Neuronal stem cell (in vitro differentiated cells): ENCODE measurements at places on chromosomes 3 and 15.

- no peak for DNase-seq
Observed at GRCh38 chr3:197317250-197317963, 19.0 kb upstream of the DLG1 start.

GRCh38 chr3:58898513-58898912 lies 151.3 kb downstream of the CFAP20DC start:
- DNase-seq, result no peak

- no peak for DNase-seq
Observed at GRCh38 chr15:74504418-74504817, 36.6 kb upstream of the ARID3B start.

GRCh38 chr15:92636908-92637481 lies 18.6 kb downstream of the FAM174B start:
- no peak for DNase-seq

- DNase-seq, result no peak
Observed at GRCh38 chr15:90153658-90154057, 47.5 kb upstream of the SEMA4B start.

DNA sequence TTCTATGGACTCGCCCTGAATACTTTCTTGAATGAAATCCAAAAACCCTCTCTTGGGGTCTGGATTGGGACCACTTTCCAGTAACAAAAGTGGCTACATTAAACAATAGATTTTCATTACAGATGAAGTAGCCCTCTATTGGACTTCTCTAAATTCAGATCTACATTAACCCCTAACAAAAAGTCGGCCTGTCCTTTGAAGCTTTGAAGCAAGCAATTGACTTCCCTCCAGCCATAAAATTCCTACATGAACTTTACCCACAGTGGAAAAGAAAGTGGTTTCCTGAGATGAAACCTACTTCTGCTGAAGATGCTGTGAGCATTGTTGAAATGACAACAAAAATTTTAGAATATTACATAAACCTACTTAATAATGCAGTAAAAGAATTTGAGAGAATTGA lies 967.1 kb upstream of the ROBO1 start:
- no peak for DNase-seq

GRCh38 chr15:39242345-39242744 lies 338.5 kb upstream of the THBS1 start:
- DNase-seq, result no peak

GRCh38 chr3:187673012-187673411 lies 2.8 kb upstream of the SST start:
- no peak for DNase-seq

DNA sequence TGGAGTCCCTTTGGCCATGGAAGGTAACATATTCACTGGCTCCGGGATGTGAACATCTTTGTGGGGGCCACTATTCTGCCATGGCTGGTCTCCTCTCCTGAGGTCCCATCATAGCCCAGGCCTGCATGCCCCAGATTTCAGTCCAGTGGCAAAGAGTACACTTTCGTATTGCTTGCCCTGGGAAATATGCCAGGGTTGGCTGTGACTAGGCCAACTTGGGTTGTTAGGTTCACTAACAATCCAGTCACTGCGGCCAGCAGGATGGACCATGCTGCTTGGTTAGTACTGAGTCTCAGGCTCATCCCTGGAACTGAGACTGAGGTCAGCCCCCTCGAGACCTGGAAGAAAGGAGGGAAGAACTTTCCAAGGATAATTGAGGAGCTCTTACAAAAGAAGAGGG lies 9.8 kb upstream of the EEFSEC start:
- DNase-seq, result no peak

DNA sequence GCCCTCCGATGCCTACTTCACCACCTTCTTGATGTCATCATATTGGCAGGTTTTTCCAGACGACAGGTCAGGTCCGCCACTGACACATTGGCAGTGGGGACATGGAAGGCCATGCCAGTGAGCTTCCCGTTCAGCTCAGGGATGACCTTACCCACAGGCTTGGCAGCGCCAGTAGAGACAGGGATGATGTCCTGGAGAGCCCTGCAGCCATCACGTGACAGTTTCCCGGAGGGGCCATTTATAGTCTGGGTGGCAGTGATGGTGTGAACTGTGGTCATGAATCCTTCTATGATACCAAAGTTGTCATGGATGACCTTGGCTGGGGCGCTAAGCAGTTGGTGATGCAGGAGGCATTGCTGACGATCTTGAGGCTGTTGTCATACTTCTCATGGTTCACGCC lies 68.5 kb downstream of the ZNF609 start:
- DNase-seq, result no peak

DNA sequence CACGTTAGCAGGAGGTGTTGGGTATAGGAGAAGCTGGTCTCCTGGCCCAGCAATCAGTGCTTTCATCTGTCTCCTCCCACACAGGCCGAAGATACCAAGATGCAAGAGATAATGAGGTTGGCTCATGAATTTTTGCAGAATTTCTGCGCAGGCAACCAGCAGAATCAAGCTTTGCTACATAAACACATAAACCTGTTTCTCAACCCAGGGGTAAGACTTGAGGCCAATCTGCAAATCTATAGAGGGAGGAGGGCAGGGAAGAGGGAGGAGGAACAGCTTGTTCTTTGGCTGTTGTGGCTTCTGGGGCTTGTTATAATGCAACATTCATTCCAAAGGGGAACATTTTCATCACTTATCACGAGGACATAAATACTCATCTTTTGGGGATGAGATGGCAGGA lies 195.3 kb downstream of the ITPR1 start:
- DNase-seq, result no peak
